ENCODE measurements at places on chromosomes 16 and 17.

- no peak for DNase-seq
Measured at GRCh38 chr17:67115401-67115800, 71.0 kb downstream of the CACNG1 start.

- no peak for DNase-seq
Measured at GRCh38 chr17:20975566-20975965, 67.2 kb downstream of the USP22 start.

- no peak for DNase-seq
Measured at GRCh38 chr17:32733401-32733800, 143.5 kb downstream of the MYO1D start.

DNA sequence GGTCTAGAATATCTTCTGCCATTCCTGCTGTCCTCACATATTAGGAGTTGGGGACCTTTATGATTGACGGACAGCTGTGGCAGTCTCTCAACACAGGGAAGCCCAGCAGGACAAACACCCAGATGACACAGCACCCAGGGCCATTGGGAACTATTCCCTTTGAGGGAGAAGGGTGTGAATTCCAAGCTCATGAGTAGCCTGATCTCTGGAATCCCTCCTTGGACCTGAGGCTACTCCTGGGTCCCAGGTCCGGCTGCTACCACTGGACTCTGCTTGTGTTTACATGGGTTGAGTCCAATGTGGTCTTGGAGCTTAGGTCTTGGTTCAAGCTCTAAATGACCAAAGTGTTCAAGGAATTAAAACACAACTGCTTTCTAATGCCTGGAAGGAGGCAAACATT is 78.9 kb downstream of the SLC6A2 start:
- DNase-seq, result no peak

GRCh38 chr16:20316715-20317114 is 10.6 kb downstream of the GP2 start:
- no peak for DNase-seq

DNA sequence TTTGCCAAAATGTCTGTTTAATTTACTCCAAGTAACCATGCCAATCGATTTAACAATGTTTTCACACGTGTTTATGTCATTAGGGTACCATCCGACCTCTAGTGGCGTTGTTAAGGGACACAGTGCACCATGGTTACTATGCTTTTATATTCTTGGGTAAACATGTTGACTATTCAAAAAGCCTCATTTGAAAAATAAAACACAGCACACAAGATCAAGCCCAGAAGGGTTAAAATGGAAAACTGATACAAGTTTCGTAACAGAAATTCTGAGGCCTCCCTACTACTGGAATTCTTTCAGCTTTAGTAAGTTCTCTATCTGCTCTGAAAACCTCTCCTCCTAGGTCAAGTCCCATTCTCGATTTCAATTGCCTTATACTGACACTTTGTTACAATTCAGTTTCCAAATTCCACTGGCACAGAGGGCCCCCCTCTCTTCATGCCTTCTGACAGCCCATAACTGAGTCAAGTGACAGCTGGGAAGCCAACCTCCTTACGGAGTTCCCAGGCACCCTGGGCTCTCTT is 2.1 kb downstream of the CFAP20 start:
- DNase-seq, result no peak

GRCh38 chr17:74678541-74678940 is 34.2 kb downstream of the CD300LF start:
- DNase-seq, result no peak

- DNase-seq, result no peak
Measured at GRCh38 chr17:31544186-31544585, 152.7 kb downstream of the RAB11FIP4 start.

DNA sequence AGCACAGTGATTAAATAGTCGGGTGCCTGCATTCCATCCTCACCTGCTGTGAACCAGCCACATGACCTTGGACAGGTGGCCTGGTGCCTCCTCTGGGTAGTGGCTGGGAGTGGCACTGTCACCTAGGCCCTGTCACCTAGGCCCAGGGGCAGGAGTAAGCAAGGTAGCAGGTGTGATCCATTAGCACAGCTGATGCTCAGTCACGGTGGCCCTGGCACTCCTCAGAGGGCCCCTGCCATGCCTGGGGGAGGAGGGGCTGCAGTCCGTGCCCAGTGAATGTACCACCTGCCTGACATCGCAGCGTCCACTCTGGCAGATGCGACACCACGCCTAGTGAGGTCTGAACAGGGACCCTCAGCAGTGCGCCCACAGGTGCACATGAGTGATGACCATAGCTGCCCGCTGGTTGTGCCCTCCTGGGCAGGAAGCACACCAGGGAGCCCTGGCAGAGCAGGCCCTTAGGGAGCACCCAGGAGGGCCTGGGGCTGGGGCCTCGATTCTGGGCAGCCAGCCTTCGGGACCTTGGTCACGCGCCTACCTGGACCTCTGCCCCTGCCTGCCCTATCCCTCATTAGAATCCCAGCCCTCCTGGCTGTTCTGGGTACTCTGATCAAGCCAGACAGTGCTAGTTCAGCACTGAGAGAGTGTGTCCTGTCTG is 33.1 kb upstream of the CRISPLD2 start:
- no peak for DNase-seq

DNA sequence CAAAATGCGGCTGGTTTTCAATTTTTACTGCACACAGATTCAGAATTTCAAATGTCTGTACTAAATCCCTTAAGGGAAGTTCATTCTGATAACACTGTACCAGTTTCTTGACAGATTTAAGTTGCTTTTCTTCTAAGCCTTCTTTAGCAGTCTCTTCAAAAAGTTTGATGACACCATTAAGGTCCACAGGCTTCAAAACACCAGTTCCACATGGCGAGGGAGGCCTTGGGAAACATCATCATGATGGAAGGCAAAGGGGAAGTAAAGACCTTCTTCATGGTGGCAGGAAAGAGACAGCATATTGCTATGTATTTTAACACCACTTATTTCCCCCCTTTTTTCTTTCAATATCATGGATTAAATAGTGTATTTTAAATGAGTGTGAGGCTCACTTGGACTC is 24.5 kb downstream of the NLRC5 start:
- no peak for DNase-seq

GRCh38 chr16:65414284-65414984 is 292.6 kb upstream of the CDH11 start:
- DNase-seq, result no peak

DNA sequence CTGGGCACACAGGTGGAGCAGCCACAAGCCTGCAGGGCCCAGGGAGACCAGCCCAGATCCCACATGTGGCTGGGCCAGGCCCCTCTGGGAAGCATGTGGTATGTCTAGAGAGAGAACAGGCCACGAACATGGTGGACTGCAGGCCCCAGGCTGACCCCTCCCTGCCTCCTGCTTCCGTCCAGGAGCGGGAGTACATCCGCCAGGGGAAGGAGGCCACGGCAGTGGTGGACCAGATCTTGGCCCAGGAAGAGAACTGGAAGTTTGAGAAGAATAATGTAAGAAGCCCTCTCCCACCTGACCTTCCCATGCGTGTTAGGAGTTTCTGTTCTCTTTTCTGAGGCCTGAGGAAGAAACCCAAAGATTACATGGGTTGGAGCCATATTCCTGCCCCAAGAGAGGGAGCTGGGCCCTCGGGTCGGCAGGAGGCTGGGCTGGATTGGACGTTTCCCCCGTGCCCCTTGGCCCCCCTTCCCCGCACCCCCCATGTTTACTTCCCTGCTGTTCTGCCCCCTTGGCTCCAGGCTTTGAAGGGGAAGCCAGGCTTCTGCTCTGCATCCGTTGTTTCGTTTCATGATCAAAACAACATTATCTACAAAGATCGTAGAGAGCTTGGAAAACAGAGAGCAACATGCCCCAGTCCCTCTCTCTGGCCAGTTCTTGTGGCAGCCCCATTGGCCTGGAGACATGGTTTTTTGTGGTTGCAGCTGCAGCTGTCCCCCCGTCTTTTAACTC is 5.7 kb upstream of the TCAP start:
- DNase-seq, result no peak

GRCh38 chr17:27264068-27264812 is 29.7 kb upstream of the WSB1 start:
- DNase-seq, result no peak

DNA sequence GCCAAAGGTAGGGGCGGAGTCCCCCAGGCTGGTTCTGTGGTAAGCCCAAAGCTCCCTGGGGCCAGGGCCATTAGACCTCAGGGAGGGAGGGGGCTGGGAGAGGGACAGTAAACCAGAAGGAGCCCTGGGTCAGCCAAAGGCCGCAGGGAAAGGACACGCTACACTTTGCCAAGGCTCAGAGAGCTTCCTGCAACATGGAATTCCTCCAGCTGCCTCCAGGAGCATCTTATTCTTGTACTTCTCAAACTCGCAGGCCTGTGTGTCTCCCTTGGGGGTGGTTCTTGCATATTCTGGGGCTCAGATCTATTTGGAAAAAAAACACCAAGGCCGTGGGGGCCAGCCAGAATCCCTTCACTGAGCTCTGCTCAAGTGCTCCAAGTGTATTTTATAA is 25.1 kb downstream of the AKAP1 start:
- DNase-seq, result no peak

DNA sequence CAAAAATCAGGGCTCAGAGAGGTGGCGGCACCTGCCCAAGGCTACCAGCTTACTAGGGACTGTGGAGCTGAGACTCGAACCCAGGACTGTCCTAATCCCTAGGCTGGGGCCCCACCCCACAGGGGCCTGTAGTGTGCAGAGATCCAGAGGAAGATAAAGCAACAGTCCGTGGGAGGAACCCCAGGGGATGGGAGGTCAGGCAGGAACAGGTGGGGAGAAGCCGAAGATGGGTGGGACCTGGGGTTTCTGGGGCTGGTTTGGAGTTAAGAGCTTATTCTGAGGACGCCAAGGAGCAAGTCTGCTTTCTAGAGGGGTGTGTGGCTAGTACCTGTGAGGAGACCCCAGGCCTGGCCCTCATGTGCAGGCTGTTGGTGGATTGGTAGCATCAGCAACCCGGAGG is 14.9 kb downstream of the C16orf74 start:
- DNase-seq, result no peak

DNA sequence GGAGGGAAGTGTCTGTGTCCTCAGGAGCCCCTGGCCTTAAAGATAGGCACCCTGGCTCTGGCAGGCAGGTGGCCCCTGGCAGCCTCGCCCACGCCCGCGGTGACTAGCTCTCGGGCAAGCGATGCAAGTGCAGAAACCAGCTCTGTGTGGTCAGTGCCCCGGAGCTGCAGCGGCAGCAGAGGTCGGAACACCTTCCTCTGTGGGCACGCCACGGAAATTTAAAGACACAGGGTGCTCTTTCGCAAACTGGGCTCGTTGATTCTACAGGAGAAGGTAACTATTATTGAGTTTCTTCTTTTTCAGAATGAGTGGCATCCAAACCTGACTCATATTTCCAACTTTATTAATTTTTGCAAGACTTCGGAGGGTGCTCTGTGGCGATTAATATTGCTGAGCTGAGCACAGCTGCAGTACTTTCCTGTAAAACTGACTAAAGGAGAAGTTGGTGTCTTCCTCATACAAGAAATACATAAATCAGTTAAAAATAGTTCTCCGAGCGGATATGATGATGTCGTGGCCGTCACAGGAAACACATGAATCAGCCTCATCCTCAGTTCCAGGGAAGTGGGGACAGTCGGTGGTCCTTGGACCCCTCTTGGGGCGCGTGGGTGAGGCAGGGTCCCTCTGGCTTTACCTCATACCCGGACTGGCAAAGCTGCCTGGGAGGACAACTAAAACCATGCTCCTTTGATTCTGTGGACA is 120.2 kb downstream of the METRNL start:
- no peak for DNase-seq

- DNase-seq, result no peak
Measured at GRCh38 chr17:70352834-70353233, 183.5 kb downstream of the KCNJ2 start.

DNA sequence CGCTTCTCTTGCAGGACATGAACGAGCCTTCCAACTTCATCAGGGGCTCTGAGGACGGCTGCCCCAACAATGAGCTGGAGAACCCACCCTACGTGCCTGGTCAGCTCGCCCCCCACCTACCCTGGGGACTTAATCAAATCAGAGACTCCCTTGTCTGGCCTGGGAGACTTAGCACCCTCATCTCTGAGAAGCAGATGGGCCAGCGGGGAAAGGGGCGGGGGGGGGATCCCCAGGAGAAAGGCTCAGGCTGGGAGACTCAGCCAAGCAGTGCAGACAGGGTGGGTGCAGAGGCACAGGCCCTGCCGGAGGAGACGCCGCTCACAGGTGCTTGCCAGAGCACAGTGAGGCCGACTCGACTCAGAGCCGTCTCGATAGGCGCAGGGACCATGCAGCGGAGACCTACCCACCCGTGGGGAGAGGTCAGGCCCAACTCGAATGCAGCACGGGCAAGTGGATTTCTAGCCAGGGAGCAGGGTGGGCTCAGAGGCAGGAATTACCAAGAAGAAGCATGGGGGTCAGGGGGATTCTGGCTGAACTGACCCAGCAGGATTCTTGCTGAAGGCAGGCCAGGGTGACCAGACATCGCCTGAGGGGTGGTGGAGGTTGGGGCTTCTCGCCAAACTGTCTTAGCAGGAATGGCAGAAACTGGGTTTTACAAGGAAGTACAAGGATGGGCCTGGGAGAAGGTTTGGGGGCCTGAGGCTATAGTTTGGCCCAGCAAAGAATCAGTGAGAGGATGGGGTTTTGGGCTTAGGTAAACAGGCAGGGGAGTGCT is 9.7 kb downstream of the GAA start:
- no peak for DNase-seq

GRCh38 chr16:85902366-85903155 is 3.6 kb downstream of the IRF8 start:
- no peak for DNase-seq

DNA sequence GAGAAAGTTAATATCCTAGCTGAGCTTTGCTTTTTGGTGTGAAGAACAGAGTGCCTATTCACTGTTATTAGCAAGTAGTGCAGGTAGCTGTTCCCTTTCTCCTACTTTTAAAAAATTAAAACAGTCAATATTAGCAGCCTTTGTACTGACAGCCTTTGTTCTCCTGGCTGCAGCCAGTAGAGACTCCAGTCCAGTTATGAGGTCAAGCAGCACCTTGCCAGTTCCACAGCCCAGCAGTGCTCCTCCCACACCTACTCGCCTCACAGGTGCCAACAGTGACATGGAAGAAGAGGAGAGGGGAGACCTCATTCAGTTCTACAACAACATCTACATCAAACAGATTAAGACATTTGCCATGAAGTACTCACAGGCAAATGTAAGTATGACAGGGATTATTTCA is 22.6 kb downstream of the AKTIP start:
- DNase-seq, result no peak

DNA sequence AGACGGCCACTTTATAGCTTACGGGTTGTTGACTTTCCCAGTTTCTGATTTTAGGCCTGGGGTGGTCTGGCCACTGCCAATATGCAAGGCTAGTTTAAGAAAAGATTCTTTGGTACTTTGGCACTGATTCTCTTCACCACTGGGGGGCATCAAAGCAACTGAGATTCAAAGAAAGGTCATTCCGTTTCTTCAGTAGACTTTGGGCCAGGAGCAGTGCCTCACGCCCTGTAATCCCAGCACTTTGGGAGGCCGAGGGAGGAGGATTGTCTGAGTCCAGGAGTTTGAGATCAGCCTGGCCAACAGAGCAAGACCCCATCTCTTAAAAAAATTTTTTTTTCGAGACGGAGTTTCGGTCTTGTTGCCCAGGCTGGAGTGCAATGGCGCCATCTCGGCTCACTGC is 53.0 kb downstream of the RPA1 start:
- DNase-seq, result no peak
